ENCODE measurements at places on chromosomes 6 and 20.
A peak's percentile ranks its signal among the peaks of the same experiment; 100 is the strongest.

DNA sequence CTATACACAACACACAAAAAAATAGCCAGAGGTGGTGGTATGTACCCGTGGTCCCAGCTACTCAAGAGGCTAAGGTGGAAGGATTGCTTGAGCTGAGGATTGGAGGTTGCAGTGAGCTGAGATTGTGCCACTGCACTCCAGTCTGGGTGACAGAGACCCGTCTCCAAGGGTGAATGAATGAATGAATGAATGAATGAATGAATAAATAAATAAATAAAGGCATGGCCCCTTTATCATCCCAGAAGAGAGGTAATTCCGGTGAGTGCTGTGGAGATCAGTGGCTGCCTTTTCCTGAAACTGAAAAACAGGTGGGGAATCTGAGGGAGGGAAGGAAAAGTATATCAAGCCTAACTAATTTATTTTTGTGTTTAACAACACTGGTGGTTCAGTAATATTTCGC, 90.0 kb downstream of the JARID2 start:
- DNase-seq: no peak

- no peak for DNase-seq
Observed at GRCh38 chr20:57860576-57860975, 150.8 kb upstream of the PMEPA1 start.

GRCh38 chr6:2055911-2056310, 189.5 kb downstream of the GMDS start:
- DNase-seq: no peak

DNA sequence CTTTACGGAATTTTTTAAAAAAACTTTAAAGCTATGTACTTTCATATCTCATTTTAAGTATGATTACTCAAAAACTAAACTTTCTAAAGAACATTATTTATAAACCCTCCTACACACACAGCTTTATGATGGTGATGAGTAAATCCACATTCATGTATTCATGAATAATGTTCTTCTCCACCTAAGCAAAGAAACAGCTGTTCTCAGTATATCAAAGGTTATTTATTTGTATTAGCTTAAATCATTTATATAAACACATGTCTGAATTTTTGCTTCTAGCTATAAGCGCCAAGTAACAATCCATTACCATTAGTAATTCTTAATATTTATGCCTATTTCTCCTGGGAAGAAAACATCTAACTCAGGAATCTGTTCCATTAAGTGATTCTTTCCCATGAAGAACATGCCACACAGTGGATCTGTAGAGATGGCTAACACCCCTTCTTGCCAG, 63.3 kb downstream of the SMLR1 start:
- peak; percentile 86 for DNase-seq

GRCh38 chr20:63636752-63637628, 10.1 kb upstream of the GMEB2 start:
- DNase-seq: no peak

Measured in fibroblast of villous mesenchyme (primary cell).